T1000 (cell line): ENCODE measurements at places on chromosomes 4 and X.

DNA sequence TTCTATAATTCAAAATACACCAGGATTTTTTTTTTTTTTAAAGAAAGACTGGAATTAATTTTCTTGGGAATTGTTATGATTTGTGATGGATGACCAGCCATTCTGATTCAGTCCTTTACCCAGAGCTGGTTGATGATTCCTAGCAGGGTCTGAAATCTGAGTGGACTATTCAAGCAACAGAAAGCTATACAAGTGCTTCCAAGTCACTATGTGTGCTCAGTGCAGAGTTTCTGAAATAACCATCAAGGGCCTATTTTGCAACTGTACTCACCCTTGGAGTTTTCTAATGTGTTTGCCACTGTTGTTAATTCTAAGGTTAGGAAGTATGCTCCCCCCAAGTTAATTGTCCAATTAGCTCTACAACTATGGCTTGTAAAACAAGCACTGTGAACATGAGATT is 137.7 kb upstream of the RAPGEF2 start:
- DNase-seq, result no peak

DNA sequence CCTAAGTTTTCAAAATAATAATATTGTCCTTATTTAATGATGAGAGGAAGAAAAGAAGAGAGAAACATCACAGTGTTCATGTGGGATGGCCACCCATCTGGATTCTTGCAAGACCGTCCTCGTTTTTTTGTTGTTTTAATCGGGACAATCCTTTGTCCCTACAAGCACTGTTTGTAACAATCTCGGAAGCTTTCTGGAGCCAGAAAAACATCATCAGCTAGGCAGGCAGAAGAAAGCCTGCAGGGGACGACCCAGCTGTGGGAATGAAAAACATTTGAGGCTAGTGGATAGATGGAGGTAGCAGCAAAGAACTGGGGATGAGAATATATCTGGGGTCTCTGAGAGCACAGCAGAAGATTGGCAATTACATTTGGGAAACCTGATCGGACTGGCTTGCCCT is 105.6 kb downstream of the DKK2 start:
- no peak for DNase-seq

- DNase-seq, result no peak
Observed at GRCh38 chrX:8565729-8566128, 101.1 kb downstream of the VCX3B start.

- DNase-seq, result no peak
Observed at GRCh38 chr4:40514497-40514951, 115.1 kb downstream of the RBM47 start.

GRCh38 chr4:140691369-140691768 is 64.8 kb downstream of the TBC1D9 start:
- no peak for DNase-seq

DNA sequence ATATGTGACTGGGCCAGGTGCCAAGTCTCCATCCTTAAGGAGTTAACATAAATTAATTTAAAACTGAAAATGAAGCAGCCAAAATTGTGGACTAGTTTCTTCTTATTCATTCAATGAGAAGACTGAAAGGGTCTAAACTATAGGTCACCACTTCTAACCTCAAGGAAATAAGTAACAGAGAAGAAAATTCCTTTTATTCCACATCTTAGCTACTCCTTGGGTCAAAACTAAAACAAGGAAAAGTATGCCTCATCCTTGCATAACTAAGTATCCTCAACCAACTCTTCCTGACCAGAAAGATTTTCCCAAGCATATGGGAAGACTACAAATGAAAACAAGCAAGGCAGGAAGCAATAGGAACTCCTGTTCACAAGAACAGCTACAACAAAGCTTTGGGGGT is 71.2 kb downstream of the ZNF827 start:
- no peak for DNase-seq

GRCh38 chr4:26226629-26227376 is 94.0 kb upstream of the RBPJ start:
- DNase-seq, result no peak

DNA sequence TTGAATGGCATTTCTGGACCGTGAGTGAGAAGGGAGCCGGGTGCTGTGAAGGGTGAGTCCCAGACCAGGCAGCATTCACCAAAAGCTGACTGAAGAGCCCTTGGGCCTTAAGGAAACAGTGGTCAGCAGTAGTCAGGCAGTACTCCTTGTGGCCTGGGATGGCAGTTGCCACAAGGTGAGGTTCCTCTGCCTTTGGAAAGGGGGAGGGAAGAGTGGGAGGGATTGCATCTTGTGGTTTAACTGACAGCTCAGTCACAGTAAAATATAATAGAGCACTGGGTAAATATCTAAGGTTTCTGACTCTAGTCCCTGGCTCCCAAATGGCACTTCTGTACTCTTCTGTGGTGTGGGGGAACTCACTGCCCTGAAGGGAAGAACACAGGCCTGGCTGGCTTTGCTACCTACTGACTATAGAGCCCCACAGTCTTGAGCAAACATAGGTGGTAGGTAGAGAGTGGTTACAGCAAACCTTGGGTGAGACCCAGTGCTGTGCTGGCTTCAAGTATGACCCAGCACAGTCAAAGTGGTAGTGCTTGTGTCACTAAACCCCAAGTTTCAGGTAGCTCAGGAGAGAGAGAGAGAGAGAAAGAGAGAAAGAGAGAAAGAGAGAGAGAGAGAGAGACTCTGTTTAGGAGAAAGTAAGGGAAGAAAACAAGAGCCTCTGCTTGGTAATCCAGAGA is 154.2 kb downstream of the TEX11 start:
- no peak for DNase-seq

DNA sequence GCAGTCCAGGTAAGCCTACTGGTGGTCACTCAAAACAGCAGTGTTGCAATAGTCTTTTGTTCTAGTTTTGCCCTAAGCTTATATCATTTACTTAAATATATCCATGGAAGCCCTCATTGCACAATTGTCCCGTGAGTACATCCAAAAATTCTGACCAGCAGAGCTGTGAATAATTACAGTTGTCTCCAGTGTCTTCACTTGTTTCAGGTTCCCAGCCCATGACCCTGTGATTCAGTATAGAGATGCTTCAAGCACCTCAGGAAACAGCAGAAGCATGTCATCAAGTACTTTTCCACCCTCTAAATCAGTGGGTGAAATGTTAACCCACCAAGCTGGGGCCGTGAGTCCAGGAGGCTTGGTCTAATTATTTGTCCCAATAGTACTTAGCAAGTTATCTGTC is 214.9 kb upstream of the RPS6KA3 start:
- DNase-seq, result no peak

DNA sequence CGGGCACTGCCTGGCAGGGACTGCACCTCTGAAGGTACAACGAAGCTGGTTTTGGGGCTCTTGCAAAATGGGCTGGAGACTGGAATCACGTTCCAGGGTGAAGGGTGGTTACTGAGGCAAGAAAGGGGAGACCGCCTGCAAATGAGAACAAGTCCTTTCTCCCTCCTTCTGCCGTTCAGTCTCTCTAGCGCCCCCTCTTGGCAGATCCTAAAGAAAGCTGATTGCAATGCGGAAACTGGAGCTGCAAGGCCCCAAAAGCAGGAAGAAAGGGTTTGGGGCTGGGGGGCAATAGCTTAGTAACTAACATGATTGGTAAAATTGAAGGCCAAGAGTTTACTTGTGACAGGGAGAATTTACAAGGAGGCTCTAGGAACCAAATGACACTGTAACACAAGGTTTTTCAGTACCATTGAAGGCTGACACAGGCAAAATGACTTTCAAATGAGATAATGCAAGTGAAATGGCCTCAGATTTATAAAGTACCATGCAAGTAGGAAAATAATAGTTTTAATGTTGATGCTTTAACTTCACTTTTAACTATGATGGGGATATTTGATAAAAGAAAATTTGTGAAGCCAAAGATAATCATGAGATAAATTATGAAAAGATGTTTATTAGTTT is 222.7 kb upstream of the HAND2 start:
- DNase-seq, result no peak

DNA sequence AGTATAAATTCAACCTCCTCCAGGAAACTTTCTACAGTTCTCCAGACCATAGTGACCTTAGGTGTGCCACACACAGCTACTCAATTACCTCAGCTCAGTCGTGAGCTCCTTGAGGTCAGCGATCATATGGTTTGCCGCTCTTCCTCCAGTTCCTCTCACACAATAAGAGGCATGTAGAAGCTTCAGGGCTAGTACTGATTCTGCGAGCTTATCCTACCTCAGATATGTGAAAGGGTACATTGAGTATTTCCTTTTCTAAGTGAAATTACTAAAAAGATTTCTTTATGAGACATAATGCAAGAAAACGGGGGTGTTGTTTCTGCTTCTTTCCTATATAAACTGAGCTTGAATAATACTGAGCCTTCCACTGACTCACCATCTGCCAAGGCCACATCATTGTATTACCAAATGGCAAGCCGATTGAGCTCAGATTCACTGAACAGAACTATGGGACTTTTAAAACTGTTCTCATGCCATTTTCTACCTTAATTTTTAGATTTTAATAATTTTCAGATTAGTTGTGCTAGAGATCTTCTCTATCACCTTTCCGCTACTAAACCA is 183.1 kb downstream of the HS6ST2 start:
- DNase-seq, result no peak

DNA sequence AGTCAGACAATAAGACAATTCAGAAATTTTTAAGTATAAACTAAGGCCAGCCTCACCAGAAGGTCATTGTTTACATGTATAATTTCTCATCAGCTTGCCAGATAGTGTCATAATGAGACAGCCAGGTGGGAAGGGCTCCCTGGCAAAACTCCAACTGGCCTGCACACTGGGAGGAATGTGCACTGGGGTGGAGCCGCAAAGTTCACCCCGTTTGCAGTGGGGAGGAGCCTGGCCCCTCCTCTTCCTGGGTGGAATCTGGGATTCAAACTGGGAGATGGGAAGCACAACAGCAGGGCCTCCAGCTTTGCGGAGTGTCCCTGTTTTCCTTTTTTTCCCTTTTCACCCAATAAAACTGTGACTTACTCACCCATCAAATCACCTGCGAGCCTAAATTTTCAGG is 329.9 kb downstream of the SMARCA1 start:
- DNase-seq, result no peak

GRCh38 chr4:1964443-1964842 is 44.3 kb downstream of the NELFA start:
- no peak for DNase-seq

DNA sequence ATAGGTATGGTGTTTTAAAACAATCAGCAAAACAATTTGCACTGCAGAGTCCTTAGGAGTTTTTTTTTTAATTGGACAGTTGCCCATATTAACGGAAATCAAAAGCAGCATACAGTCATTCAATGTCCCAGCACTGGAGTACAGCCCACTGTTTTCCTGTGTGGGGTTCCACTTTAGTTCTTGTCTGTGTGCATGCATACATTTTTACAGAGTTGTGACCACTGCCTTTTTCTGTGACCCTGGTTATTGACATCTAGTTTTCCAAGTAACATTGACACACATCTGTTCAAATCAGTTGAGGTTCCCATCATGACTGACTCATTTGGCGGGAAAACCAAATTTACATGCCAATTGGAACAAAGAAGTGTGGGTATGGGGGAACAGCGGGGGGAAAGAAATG is 83.3 kb downstream of the HPRT1 start:
- no peak for DNase-seq

GRCh38 chr4:187417721-187418120 is 577.9 kb upstream of the ZFP42 start:
- no peak for DNase-seq

DNA sequence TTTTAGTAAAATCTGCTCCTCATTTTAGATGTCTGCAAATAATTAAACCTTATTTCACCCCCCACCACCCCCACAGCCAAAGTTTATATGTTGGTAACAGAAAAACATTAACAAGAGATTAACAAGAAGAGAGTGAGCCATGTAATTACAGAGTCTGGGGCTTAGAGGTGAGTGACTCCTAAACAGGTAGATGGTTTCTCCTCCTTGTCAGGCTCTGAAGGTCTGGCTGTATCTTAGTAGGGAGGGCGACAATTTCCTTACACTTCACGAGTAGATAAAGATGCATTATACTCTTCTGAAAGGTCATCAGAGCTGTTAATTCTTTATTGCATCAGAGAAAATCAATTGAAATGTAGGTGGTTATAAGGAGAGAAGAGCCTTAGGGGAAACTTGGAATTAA is 171.8 kb upstream of the ANKRD50 start:
- no peak for DNase-seq

GRCh38 chr4:158461336-158461735 is 60.3 kb upstream of the RXFP1 start:
- DNase-seq, result no peak

DNA sequence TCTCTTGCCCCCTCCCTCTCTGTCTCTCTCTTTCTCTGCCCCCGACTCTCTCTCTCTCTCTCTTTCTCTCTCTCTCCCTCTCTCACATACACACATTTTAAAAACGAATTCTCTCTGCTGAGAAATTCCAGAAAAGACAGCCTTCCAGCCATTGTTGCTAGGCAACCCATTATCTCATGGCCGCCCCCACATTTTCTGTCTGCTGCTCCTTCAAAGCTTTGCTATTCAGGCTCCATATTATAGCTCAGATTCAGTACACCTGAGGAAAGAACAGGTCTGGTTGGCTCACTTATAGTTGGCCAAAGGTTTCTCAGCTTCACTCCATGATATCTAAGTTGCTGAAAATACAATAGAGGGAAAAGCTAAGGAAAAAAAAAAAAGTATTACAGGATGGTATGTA is 174.4 kb upstream of the RADX start:
- no peak for DNase-seq

DNA sequence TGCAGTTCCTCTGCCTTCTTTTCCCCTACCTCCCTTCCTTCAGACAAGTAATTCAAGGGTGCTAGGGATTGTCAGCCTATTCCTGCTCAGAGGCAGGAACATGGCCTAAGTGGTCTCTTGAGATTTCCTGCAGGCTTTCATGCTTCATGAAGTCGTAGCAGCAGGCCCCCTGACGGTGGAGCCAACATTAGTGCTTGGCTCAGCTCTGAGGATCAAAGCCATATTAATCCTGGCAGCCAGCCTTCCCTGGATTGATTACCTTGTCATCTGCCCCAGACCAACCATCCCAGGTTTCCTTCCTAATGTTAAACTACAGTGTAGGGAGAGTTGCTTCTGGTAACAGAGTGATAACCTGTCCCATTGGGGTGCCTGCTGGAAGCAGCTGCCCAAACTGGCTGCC is 84.1 kb downstream of the SLC16A2 start:
- DNase-seq, result no peak

- peak; percentile 33 for DNase-seq
Observed at GRCh38 chr4:89469930-89470375, 162.4 kb upstream of the GPRIN3 start.

DNA sequence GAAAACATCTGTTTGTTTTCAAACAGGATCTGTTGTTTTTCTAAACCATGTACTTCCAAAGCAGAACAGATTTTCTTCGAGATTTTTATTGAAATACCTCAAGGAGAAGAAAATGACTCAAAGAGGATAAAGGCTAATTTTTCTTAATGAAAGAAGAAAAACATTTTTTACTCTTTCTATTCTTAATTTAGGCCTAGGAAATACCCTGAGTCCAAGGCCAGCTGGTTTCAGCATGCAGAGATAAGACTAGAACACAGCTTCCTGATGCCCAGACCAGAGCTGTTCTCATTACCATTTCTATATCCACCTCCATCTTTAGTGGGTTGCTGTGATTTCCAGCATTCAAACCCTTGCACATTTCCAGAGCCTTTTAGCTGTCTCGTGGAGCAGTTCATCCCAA is 18.3 kb downstream of the GAB1 start:
- no peak for DNase-seq
